H1 (cell line): ENCODE measurements at places on chromosomes 1 and 21. TPM values are rescaled to one million over a fixed set of nuclear protein-coding genes. Genes with fewer than 3 reads are reported as not detected.

The DMRTA2 gene
- 0.03 TPM in 1 of 2 replicates, not detected in the other for polyA plus RNA-seq

The GPATCH3 gene
- polyA plus RNA-seq, result 7.9 and 11.6 TPM in 2 replicates

The LRRC53 gene
- not detected in 2 replicates for polyA plus RNA-seq

The MYOG gene
- not detected in 2 replicates for polyA plus RNA-seq

The ATP5PB gene
- 129 and 232 TPM in 2 replicates for polyA plus RNA-seq

The PGLYRP3 gene
- not detected in 2 replicates for polyA plus RNA-seq

The CD84 gene
- not detected in 2 replicates for polyA plus RNA-seq

- DNase-seq, result no peak
Measured at GRCh38 chr1:186841599-186841998, 12.8 kb downstream of the PLA2G4A start.

DNA sequence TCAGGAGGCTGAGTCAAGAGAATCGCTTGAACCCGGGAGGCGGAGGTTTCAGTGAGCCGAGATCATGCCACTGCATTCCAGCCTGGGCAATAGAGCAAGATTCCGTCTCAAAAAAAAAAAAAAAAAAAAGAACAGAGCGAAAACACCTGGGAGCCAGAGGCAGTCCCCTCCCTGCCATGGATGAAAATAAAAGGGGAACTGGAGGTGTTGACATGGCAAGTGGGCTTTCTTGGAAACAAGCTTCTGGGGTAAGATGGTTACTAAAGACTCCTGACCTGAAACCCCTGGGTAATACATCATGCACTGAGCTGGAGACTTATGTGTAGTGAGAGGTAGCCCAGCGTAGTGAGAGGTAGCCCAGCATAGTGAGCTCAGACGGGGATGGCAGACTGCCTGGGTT, 31.6 kb downstream of the ADCY10 start:
- no peak for DNase-seq

GRCh38 chr1:34361781-34362357, 185.2 kb downstream of the C1orf94 start:
- peak; percentile 7 for DNase-seq

DNA sequence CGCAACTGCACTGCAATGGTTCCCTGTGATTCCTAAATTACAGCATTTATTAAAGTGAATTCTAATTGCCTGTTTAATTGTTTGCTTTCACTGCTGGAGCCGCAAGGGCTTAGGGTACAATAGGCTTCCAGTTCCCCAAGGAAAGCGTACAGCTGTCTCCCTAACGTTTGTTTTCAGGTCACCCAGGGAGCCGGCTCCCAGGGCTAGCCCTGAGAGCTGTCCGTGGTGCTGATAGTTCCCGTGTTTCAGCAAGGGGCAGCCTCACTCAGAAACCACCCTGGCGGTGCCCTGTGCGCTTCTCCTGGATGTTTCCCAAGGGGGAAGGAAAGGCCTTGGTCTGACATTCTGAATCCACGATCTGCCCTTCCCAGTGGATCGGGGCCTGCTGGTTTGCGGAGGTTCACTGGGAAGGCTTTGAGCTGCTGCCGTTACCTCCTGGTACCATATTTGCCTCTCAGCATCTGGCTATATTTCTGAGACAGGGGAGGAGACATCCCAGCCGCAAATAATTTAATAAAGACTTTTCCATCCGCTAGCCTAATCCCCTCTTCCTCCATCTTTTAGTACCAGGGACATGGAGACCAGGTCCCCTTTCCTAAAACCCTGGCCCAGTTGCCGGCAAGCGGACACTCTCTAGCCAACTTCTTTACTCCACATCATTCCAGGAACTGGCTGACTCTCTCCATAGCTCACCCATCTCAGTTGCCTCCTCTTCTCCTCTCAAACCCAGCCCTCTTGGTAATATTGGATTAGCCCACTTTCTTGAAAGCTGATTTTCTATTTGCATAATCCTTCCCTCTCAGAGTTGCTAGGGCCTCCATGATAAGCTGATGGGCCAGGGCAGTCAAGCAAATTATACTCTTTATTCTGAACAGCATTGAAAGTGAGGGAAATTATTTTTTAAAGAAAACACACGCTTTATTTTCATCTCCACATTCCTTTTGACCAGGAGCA, 149.0 kb downstream of the IGSF21 start:
- DNase-seq, result peak; percentile 94

DNA sequence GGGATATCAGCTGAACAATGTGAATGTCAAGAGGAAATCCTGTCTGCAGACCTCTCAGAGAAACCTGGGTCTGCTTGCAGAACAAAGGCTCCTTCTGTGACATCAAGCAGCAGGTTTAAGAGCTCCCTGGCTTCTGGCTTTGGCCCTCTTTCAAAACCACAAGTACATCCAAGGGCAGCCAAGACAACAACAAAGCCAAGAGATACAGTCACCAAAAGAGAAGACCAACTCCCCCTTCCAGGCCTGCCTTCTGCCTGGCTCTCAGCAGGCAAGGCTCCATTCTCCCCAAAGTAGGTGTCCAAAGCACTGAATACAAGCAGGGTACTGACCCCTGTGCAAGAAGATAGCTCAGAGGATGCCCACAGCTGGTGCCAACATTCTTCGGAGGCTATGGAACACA, 11.5 kb downstream of the BCAR3 start:
- no peak for DNase-seq

- DNase-seq, result no peak
Measured at GRCh38 chr1:24793447-24794129, 48.3 kb downstream of the CLIC4 start.

GRCh38 chr1:83583351-83584014, 415.4 kb downstream of the TTLL7 start:
- no peak for DNase-seq

DNA sequence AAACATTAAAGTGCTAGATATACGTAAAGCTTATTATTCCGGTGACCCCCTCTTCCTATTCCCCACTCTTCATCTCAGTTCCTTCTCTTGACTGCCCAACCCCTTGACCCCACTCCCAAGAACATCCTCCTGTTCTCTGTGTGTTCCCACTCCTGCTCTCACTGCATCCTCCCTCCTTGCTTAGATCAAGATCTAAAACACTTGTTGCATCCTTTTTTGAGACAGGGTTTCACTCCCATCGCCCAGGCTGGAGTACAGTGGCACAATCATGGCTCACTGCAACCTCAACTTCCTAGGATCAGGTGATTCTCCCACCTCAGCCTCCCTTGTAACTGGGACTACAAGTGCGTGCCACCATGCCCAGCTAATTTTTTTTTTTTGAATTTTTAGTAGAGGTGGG, 13.5 kb downstream of the ATP2B4 start:
- no peak for DNase-seq

DNA sequence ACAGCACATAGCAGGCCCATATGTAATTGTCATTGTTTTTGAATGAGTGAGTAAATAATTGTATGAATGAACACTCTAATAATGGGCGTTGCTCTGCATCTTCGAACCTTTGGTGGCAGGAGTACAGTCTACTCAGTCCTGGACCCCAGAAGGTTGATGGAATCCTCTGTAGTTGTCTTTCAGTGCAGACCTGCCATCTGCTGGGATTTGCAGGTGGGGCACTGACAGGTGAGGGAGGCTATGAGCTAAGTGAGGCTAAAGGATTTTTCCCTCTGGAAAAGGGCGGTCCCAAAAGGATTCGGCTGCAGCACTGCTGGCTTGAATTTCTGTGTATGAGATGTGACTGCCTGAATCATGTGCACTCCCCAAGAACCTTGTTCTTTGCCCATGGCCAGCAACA, 53.4 kb downstream of the PLXNA2 start:
- no peak for DNase-seq

- no peak for DNase-seq
Measured at GRCh38 chr1:203173566-203173965, 2.1 kb downstream of the MYBPH start.

DNA sequence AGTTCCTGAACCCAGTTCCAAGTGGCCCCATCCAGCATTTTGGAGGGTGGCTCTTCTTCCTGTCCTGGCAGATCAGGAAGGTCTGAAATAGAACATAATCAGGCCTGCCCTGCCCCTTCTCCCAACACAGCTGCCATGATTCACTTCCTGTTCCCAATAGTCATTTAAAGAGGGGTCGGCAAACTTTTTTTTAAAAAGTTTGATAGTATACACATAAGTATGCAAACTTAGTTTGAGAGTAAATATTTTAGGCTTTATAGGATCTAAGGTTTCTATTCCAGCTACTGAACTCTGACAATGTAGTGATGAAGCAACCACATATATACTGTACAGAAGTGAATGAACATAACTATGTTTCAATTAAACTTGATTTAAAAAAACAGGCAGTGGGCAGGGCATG, 66.4 kb downstream of the LUZP1 start:
- no peak for DNase-seq

DNA sequence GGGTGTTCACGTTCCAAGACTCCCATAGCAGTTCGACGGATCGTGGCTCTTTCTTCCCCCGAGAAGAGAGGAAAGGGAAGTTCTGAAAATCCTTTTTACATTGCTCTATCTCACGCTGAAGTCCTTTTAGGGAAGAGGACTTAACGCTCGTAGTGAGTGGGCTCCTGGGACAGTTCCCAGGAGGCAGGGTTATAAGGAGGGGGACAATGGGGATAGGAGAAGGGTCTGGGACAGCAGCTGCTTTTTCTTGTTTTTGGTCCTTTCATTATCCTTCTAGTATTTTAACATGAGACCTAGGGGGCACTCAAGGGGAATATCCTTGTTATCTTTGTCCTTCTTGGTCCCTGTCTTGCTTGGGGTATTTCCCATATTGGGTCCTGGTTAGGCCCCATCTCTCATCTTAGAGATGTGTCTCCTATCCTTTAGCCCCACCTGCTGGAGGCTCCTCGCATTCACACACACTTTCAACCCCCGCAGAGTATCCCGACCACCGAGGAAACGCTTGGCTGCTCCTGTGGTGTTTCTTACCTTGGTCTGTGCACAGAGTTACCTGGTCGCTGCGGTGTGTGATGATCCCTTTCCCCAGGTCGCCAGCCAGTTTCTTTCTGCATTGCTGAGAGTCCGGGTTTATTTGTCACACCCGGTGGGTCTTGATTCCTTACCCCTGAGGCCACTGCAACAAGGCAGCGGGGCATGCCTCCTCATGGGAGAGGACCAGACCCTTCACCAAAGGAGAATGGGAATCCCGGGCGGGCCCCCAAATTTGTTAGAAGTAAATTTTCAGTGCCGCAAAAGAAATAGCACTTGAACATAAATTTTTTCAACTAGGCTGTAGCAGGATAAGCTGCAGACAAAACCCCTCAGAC, 29.7 kb downstream of the SCCPDH start:
- DNase-seq, result peak; percentile 93

- no peak for DNase-seq
Measured at GRCh38 chr1:106571109-106571508, 485.4 kb upstream of the PRMT6 start.

DNA sequence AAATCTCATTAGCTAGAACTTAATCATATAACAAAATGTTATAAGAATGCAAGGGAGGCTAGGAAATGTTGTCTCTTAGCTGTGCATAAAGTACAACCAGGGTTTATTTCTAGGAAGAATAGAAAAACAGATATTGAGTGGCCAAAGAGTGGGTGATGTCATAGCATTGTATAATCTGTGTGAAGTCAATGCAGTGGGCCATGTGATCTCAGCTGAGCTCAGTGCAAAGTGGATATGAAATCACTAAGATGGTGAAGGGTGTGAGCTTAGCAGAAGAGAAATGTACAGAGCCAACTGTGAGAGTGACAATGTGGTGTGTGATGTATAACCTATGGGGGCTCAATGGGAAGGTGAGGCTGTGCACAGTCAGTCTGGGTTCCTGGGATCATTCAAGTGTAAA, 29.7 kb upstream of the DUSP23 start:
- DNase-seq, result no peak

DNA sequence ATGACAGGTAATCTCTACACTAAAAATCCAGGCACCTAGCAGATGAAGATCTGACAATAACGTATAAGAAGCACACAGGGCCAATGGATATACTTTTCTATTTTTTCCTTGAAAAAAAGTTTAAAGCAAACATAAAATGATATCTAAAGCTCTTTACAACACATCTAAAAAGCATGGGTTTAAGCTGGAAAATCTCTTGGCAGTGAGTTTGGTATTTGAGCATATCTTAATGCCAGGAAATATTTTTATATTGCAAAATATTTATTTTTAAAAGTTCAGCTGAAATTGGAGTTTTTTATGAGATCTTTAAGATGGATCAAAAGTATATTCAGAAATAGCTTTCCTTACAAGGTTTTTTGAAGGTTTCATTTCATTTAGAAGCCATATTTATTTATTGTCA, 40.5 kb downstream of the SLC5A9 start:
- no peak for DNase-seq

DNA sequence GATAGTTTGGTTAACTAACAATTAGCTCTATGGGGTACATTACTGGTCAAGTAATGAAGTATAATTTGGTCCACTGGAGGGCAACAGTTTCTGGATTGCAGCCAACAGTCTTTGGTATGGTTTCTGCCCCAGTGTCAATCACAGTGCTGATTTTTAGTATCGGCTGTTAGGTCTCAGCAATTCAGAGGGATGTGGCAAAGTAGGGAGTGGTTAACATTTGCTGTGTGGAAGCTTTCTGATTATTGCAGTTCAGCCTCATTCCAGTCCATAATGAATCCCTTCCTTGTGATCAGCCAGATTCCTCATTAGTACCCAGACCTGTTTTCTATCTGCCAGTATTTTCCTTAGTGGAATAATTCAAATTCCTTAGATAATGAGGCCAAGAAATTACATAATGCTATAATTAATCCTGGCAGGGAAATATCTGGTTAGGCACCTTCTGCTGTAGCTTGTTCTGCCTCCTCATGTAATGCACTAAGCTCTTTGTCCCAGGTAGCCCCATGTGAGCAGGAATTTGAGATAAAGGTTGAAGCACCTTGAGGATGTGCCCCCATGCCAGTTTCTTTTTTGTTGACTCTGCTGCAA, 14.0 kb downstream of the F3 start:
- no peak for DNase-seq
